NCI-H774 (cell line): ENCODE measurements at places on chromosomes 1 and 21.

DNA sequence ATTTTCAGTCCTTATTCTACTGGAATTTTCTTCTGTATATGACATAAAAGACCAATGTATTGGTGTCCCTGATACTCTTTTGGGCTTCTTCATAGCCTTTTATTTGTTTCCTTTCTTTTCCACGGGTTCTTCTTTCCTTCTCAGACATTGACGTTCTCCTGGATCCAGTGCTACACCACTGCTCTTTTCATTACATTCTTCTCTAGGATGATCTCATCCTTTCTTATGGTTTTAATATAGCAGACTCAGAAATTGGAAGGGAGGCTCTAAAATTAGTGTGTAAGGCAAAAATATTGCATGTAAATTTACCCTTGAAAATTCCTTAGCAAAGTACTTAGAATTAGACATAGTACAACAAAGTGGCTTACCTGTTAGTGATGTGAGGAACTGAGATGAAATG, 65.3 kb downstream of the SELENOF start:
- no peak for DNase-seq

GRCh38 chr1:204973449-204973848, 69.6 kb upstream of the CNTN2 start:
- DNase-seq, result no peak

DNA sequence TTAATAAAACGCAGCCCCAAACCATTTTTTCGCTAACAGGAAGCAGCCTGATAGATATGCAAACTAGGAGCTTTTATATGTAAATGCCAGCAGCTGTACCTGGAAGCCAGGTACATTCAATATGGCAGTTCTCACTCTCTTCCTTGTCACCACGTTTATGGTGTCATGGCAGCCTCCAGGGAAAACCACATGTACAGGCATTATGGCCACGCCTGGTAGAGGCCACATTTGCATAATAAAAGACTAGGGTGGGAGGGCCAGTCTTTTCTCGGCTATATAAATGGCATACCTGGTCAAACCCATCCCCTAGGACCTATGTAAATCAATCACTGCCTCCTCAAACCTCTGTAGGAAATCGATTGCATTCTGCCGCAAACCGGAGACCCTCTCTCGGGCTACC, 247.5 kb downstream of the NEGR1 start:
- no peak for DNase-seq

GRCh38 chr1:196723325-196724185, 51.1 kb upstream of the CFHR3 start:
- no peak for DNase-seq

DNA sequence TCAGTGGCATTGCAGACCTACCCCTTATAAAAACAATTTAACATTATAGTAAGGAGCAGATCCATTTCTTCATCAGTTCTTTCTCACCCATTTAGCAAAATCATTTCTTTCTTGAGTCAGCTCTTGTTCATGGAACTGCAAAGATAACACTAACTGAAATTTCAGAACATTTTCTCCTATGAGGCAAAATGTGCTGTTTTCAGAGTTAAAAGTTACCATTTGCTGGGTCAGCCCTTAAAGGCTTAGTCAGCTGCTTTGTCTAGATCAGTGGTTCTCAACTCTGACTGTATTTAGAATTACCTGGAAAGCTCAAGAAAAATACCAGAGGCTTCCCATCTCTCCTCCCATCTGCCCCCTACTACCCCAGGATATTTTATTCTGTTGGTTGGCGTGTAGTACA, 12.2 kb downstream of the METTL13 start:
- no peak for DNase-seq

- DNase-seq, result no peak
Measured at GRCh38 chr1:238681021-238681420, 705.3 kb upstream of the CHRM3 start.

DNA sequence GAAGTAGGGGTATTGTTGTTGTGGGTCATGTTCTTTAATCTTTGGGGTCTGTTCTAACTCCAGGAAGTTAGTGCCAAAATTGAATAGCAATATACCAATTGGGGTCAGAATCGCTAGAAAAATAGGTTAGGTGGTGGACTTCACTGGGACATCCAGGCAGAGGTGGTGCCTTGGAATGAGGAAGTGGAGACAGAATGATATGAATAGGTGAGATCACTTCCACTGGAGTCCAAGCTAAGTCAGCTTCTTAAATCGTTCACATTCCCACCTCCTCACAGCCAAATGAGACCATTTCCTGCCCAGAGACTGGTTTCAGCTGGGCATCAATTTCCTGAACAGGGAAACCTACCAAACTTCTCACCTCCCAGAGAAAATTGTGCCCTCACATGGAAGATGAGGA, 137.8 kb upstream of the RAB4A start:
- DNase-seq, result no peak

DNA sequence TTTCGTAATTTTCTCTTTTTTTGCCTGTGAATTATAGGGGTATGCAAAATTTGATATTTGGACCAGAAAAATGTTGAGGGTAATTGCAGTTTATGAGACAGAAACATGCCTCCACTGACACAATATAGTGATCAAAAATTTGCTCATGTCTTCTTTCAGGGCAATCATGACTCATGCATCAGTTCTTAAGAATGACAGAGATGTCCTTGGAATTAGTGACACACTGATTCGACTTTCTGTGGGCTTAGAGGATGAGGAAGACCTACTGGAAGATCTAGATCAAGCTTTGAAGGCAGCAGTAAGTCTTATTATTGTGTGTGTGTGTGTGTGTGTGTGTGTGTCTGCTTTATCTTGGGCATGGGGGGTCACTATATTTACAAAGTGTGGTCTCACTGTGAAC, 27.5 kb downstream of the CTH start:
- no peak for DNase-seq

GRCh38 chr1:85085417-85085816, 37.1 kb upstream of the MCOLN3 start:
- no peak for DNase-seq

- peak; percentile 11 for DNase-seq
Measured at GRCh38 chr1:13699936-13700520, at the start of gene PRDM2. Gene PRDM2, plus strand, starts transcription at chr1:13700188. Its CDS starts 15,418 bp downstream, at chr1:13715606.

GRCh38 chr1:45272913-45273371, 53.8 kb upstream of the HPDL start:
- no peak for DNase-seq

GRCh38 chr1:27136998-27137542, 17.9 kb downstream of the SLC9A1 start:
- DNase-seq, result no peak

- DNase-seq, result no peak
Measured at GRCh38 chr1:164560121-164560541, 1.1 kb downstream of the PBX1 start.

- no peak for DNase-seq
Measured at GRCh38 chr1:33443705-33444180, 12.8 kb upstream of the PHC2 start.

GRCh38 chr1:72050551-72050950, 231.8 kb downstream of the NEGR1 start:
- DNase-seq, result no peak

DNA sequence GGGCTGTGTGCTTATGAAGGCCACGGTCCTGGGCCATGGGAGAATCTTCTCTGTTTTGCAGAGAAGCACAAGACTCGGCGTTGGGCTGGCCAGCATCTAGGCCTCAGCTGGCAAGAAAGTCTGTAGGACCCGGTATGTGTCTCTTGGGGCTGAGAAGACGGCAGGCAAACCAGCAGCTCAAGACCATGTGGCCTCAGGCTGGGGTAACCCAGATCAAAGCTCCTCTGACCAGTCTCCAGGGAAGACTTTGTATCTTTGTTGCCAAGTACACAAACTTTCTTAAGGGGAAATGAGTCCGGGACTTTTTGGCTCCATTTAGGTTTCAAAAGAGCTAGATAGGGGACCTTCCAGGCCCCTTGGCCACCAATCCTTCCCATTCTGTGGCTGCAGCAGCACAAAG, 60.1 kb downstream of the PTP4A2 start:
- no peak for DNase-seq

- DNase-seq, result no peak
Measured at GRCh38 chr1:72763481-72763880, 481.1 kb upstream of the NEGR1 start.

GRCh38 chr1:8555582-8555981, 237.7 kb downstream of the SLC45A1 start:
- DNase-seq, result no peak

- DNase-seq, result no peak
Measured at GRCh38 chr1:67619080-67619479, 65.9 kb upstream of the GADD45A start.

- DNase-seq, result no peak
Measured at GRCh38 chr1:220563564-220563963, 35.6 kb downstream of the MARK1 start.

DNA sequence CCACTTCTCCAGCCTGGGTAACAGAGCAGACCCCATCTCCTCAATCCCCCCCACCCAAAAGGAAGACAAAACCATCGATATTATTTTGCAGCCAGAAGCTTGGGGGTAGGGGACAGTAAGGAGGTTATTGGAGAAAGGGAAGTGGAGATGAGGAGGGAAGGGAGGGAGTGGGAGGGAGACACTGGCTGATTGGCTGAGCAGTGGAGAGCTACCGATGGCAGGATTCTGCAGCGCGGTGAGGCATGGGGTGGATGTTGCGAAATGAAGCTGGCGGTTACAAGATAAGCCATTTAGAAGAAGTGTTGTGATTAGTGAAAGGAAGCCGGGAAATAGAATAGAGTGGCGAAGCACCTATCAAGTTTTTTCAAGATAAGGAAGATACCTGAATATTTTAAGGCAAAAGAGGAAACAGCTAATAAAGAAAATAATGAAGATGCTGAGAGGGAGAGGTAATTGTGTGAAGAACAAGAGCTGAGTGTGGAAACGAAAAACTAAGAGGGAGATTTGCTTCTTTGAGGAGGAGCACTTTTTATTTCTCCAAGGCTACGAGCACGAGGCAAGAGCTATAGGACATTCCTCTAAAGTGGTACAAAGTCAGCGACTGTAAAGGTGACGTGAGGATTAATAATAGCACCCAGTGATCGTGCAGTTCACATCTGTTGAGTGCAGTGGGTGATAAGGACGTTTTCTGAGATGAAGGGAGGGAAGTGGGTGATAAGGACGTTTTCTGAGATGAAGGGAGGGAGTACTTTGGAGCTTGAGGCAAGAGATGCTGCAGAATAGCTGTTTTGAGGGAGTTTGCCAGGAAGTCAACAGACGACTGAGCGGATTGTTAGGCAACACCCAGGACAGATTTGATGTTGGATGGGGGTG, 103.2 kb upstream of the KIF26B start:
- no peak for DNase-seq
